ENCODE measurements at places on chromosomes 1 and 21. TPM values are rescaled to one million over a fixed set of nuclear protein-coding genes. Genes with fewer than 3 reads are reported as not detected.

DNA sequence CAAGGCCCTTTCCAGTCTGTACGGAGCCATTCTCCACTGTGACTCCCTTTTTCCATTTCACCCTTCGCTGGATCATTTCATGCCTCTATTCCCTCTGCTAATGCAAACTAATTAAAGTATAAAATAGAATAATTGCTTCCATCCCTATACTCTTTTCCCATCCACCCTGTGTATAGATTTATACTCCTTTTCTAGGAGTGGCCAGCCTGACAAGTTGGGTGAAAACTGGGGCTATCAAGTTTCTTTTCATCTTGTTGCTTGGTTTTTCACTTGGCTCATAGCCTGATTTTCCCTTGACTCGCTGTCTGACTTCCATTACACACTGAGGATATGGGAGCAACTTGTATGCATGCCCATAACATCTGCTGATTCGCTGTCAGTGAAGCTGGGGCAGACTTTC lies 107.0 kb downstream of the PLXNA2 start:
- H3K27me3 ChIP-seq: no peaks in the 10 kb centered on the region
- no peak for DNase-seq
- H3K4me3 ChIP-seq: no peak overlapping the region

DNA sequence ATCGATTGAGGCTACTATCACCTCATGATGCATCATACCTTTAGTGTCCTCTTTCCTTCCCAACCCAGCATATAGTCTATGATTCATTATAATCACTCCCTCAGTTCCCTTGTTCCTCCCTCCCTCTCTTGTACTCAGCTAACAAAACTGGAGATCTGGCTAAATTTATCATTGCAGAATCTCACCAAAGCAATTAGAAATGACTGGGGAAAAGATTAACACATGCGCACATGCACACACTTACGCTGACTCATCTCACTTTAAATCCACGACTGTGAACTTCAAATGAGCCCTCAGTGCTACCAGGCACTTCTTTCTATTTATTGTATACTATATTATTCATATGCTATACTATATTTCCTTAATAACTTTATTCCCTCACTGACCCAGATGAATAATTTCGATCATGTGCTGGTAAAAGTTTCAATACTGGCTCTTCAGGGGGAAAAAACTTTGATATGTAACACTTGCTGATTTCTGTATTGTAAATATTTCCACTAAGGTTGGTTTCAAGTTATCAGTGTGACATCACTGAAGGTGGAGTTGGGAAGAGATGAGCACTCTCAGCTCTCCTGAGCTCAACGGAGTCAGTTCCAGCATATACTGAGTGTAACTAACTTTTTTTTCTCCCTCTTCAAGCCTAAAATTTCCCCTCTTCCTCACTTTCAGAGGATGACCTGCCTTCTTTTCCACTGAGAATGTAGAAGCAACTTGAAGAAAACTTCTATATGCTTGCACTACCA lies 613.7 kb upstream of the B3GALT2 start:
- no peak overlapping the region for H3K4me3 ChIP-seq
- no peaks in the 10 kb centered on the region for H3K4me1 ChIP-seq
- no peak for DNase-seq
- H3K36me3 ChIP-seq: no peaks in the 10 kb centered on the region
- H3K27ac ChIP-seq: no peak overlapping the region

- peak overlapping the region; percentile 91 for H3K27ac ChIP-seq
- H3K36me3 ChIP-seq: no peaks in the 10 kb centered on the region
- H3K27me3 ChIP-seq: no peaks in the 10 kb centered on the region
Measured at GRCh38 chr1:8370046-8370881, 52.4 kb downstream of the SLC45A1 start.

DNA sequence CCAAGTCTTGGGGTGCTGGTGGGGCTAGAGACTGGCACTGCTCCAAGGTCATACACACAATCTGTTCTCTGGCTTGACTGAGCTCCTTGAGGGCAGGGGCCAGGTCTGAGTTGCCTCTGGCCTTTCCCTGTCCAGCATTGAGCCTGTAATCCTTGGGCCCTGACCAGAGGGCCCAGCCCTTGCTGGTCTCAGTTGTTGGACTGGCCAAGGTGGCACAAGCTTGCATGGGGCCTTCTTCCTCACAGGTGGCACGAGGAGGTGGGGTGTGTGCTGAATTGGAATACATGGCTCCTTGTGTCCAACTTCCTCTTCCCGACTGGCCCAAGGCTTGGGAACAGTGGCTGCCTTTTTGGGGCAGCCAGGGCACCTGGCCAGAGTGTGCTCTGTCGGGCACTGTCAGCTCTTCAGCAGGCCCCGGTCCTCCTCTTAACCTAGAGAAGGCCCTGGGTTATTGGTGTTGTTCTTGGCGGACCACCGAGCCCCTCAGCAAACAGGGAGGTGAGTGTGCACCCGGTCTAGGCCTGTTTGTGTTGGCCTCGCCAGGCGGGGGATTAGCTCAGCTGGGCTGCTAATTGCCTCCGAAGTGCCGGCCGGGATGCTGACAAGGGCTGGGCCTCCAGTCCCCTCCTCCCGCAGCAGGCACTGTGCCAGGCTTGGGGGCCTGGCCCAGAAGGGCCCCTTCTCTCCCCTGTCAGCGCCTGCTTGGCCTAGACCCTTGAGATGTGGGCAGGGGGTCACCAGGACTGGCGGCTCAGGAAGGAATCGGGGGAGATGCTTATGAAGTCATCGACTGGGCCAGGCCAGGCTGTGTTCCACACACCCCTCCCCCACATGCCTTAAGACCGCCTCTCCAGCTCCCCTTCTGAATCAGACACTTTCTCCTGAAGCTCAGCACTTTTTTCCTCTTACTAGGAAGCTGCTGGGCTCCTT lies 28.5 kb downstream of the WNT4 start:
- no peak overlapping the region for H3K4me3 ChIP-seq
- no peak for DNase-seq
- H3K36me3 ChIP-seq: no peaks in the 10 kb centered on the region

- H3K27ac ChIP-seq: no peak overlapping the region
- H3K27me3 ChIP-seq: peaks cover 21% of the 10 kb centered on the region
- DNase-seq: no peak
- no peaks in the 10 kb centered on the region for H3K4me1 ChIP-seq
- no peaks in the 10 kb centered on the region for H3K36me3 ChIP-seq
Measured at GRCh38 chr1:36766481-36766880, 267.8 kb downstream of the GRIK3 start.

GRCh38 chr1:59552007-59552406 lies 255.1 kb downstream of the FGGY start:
- H3K36me3 ChIP-seq: no peaks in the 10 kb centered on the region
- DNase-seq: peak; percentile 26
- H3K4me3 ChIP-seq: no peak overlapping the region

DNA sequence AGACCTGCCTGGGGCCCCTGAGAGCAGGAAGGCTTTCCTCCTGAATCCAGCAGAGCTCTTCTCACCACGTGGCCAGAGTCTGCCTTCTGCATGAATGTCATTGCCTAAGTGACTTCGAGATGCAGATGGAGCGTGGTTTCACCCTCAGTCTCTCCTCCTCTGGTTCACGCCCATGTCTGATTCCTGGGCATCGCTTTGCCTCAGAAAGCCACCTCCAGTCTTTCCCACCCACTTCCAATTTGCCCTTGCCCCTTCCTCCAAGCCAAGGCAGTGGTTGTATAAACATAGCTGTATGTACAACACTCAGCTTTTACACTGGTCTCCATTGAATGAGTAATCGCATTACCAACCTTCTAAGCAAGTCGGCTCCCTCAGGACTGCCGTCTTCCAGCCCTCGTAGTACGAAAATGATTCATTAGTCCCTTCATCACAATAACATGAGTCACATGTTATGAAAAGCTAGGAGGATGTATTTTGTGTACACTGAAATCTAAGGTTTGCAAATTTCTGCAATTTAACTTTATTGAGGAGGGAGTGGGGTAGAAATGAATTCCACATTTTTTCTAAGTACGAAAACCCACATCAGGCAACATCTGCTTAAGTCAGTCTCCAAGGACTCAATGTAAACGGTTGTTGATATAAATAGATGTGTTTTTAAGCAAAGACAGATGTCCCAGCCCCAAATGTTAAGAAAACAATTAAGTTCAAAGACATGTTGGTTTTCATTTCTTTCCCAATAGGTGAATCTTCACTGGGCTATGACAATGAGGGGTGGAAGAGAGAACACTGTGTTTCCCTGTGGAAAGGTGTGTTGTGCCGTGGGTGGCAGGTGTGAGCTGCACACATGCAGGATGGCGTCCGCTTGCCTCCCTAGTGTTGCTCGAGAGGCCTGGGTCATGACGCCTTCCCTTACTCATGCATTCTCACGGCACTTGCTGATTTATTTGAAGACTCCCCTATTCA lies 32.3 kb upstream of the ETS2 start:
- no peaks in the 10 kb centered on the region for H3K4me1 ChIP-seq
- H3K4me3 ChIP-seq: no peak overlapping the region
- no peak for DNase-seq
- no peaks in the 10 kb centered on the region for H3K27me3 ChIP-seq
- no peaks in the 10 kb centered on the region for H3K36me3 ChIP-seq

PSRC1 gene
- total RNA-seq: not detected

- no peaks in the 10 kb centered on the region for H3K27me3 ChIP-seq
- peaks cover 7% of the 10 kb centered on the region for H3K4me1 ChIP-seq
- no peak for DNase-seq
- no peak overlapping the region for H3K4me3 ChIP-seq
Measured at GRCh38 chr1:201582705-201583442, 43.9 kb downstream of the NAV1 start.

GRCh38 chr1:199855580-199855979 lies 171.9 kb upstream of the NR5A2 start:
- no peaks in the 10 kb centered on the region for H3K4me1 ChIP-seq
- H3K36me3 ChIP-seq: no peaks in the 10 kb centered on the region
- DNase-seq: no peak
- no peak overlapping the region for H3K4me3 ChIP-seq
- H3K27ac ChIP-seq: no peak overlapping the region

C8A gene
- 0.20 TPM for total RNA-seq

DNA sequence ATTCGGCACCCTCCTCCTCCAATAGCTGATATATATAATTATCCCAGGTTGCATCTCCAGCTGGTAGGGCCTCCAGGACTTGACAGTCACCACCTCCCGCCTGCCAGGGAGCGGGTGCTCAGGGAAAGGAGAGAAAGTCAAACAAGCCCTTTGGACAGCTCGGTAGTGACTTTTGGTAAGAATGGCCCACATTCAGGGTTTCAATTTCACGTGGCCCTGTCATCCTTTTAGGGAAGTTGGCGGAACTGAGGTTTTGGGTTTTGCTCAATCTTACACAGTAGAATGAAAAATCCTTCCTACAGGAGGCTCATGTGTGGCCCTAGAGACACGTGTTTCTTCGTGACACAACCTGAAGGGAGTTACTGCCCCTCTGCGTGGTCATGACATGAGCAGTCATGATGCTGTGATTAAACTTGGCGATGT lies 44.2 kb downstream of the CAPN8 start:
- H3K4me1 ChIP-seq: no peaks in the 10 kb centered on the region
- H3K4me3 ChIP-seq: no peak overlapping the region
- no peak for DNase-seq
- H3K36me3 ChIP-seq: no peaks in the 10 kb centered on the region
- H3K27me3 ChIP-seq: no peaks in the 10 kb centered on the region
- H3K27ac ChIP-seq: no peak overlapping the region

DNA sequence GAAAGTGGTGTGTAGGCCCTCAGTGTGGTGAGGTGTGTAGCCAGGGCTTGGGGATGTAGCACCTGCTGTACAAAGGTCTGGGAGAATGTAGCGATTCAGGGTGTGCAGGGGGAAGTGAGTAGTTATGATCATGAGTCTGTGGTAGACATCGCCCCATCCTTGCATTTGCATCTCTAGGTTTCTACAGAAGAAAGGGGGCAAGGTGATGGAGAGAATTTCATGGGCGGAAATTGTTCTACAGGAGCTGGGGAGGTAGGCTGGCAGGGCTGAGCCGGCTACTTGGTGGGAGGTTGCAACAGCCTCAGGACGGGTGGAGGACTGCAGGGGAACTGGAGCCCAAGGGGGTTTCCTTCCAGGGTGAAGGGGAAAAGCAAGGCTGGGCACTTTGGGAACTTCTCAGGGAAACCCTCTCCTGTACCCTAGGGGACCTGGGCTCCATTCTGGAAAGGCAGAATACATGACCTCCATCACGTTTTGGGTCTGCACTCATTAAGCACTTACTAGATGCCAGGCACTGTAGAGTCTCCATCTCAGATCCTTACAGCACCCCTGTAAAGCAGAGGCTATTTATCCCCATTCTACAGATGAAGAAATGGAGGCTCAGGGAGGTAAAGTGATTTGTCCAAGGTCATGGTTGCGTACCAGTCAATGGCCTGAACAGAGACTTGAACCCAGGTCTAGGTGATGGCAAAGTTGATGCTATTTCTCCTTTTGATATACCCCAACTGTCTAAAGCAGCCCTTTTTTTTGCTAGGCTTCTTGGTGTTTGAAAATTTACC lies 14.5 kb upstream of the TNFRSF1B start:
- no peaks in the 10 kb centered on the region for H3K4me1 ChIP-seq
- peak overlapping the region; percentile 59 for H3K27ac ChIP-seq
- no peak for DNase-seq
- H3K27me3 ChIP-seq: no peaks in the 10 kb centered on the region
- H3K36me3 ChIP-seq: no peaks in the 10 kb centered on the region

- no peak overlapping the region for H3K27ac ChIP-seq
- no peaks in the 10 kb centered on the region for H3K27me3 ChIP-seq
- DNase-seq: no peak
- H3K36me3 ChIP-seq: no peaks in the 10 kb centered on the region
Measured at GRCh38 chr1:226754793-226755533, 15.9 kb upstream of the ITPKB start.

DNA sequence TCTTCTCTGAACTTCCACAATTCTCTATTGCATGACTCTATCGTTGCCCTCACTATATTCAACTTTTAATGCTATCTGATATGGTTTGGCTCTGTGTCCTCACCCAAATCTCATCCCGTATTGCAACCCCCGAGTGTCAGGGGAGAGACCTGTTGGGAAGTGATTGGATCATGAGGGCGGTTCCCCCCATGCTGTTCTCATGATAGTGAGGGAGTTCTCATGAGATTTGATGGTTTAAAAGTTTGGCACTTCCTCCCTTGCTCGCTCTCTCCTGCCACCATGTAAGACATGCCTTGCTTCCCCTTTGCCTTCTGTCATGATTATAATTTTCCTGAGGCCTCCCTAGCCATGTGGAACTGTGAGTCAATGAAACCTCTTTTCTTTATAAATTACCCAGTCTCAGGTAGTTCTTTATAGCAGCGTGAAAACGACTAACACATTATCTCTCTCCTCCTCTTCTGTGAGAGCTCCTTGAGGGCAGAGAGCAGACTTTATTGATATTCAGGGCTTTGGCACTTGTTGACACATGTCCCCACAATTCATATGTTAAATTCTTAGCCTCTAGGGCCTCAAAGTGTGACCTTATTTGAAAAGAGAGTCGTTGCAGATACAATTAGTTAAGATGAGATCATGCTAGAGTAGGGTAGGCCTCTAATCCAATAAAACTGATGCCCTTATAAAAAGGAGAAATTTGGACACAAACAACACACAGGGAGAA lies 52.1 kb downstream of the ADCY10 start:
- no peaks in the 10 kb centered on the region for H3K27me3 ChIP-seq
- no peaks in the 10 kb centered on the region for H3K4me1 ChIP-seq

Measured in gastrocnemius medialis (tissue), 4 donors.